ENCODE measurements at places on chromosomes 3 and 15. TPM values are rescaled to one million over a fixed set of nuclear protein-coding genes. Genes with fewer than 3 reads are reported as not detected.

UBE2E1 gene
- total RNA-seq: 101 TPM

PRKAR2A gene
- 21.4 TPM for total RNA-seq

NR2F2 gene
- 22.0 TPM for total RNA-seq

ITPKA gene
- total RNA-seq: 9.1 TPM

GPR149 gene
- not detected for total RNA-seq

RTF1 gene
- total RNA-seq: 17.4 TPM

ACVR2B gene
- total RNA-seq: 2.2 TPM

ARHGAP11A gene
- 76.2 TPM for total RNA-seq

MESP2 gene
- total RNA-seq: 0.30 TPM

TMCO5A gene
- not detected for total RNA-seq

CKMT1A gene
- total RNA-seq: 1.8 TPM

C3orf85 gene
- not detected for total RNA-seq

FOXB1 gene
- total RNA-seq: not detected

GABRR3 gene
- not detected for total RNA-seq

GOLGA8G gene
- not detected for total RNA-seq

All from A549 treated with GW870086 at 1 μM for 4 hours (cell line).